ENCODE measurements at places on chromosomes 2 and 18. TPM values are rescaled to one million over a fixed set of nuclear protein-coding genes. Genes with fewer than 3 reads are reported as not detected.

HMSD gene
- 55.4 TPM for total RNA-seq

VAMP5 gene
- total RNA-seq: 50.7 TPM

GNAL gene
- 1.2 TPM for total RNA-seq

GRCh38 chr2:42125841-42126594 lies 43.1 kb upstream of the EML4 start:
- peaks cover 6% of the 10 kb centered on the region for H3K36me3 ChIP-seq
- DNase-seq: no peak
- H3K27me3 ChIP-seq: no peaks in the 10 kb centered on the region
- peaks cover 75% of the 10 kb centered on the region for H3K4me1 ChIP-seq

GRCh38 chr2:74571058-74571457 lies 16.5 kb downstream of the DOK1 start:
- no peak overlapping the region for H3K27ac ChIP-seq
- no peak overlapping the region for H3K4me3 ChIP-seq

Measured in natural killer cell treated with Interleukin-12 subunit alpha and Interleukin-12 subunit beta and Interleukin-15 and Interleukin-18, amount 100 ng/mL, for 72 hours (primary cell).